T-helper 17 cell (primary cell): ENCODE measurements at places on chromosomes 6 and 20.

DNA sequence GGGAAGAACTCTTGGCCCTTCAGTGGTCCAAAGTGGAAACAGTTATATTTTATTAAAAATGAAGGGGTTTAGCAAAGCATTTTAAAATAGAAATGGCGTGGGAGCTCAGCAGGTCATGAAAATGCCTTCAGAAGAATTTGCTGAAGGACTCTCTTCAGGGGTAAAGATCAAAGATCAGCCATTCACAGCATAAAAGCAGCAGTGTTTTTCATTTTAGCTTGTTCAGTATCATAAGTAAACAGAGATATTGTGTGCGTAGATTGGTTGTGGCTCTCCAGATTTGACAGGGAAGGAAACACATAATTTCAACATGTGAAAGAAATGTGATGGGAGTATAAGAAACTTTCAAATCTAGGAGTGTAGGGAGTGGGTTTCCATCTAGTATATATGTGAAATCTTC is 519.2 kb upstream of the MAP3K7 start:
- no peak for DNase-seq

GRCh38 chr20:62377615-62378178 is 9.2 kb upstream of the RPS21 start:
- no peak for DNase-seq

DNA sequence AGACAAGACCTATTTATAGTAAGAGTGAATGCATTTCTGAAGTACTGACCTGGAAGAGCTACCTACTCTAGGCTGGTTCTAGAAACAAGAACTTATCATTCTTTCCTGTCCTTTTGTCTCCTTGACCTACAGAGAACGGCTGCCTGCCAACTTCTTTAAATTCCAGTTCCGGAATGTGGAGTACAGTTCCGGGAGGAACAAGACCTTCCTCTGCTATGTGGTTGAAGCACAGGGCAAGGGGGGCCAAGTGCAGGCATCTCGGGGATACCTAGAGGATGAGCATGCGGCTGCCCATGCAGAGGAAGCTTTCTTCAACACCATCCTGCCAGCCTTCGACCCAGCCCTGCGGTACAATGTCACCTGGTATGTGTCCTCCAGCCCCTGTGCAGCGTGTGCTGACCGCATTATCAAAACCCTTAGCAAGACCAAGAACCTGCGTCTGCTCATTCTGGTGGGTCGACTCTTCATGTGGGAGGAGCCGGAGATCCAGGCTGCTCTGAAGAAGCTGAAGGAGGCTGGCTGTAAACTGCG is 8.3 kb downstream of the APOBEC2 start:
- DNase-seq: no peak

GRCh38 chr20:21393816-21394519 is 3.4 kb downstream of the NKX2-4 start:
- no peak for DNase-seq

- no peak for DNase-seq
These were observed 733.9 kb upstream of the CHD6 start for GRCh38 chr20:42352096-42352495.

DNA sequence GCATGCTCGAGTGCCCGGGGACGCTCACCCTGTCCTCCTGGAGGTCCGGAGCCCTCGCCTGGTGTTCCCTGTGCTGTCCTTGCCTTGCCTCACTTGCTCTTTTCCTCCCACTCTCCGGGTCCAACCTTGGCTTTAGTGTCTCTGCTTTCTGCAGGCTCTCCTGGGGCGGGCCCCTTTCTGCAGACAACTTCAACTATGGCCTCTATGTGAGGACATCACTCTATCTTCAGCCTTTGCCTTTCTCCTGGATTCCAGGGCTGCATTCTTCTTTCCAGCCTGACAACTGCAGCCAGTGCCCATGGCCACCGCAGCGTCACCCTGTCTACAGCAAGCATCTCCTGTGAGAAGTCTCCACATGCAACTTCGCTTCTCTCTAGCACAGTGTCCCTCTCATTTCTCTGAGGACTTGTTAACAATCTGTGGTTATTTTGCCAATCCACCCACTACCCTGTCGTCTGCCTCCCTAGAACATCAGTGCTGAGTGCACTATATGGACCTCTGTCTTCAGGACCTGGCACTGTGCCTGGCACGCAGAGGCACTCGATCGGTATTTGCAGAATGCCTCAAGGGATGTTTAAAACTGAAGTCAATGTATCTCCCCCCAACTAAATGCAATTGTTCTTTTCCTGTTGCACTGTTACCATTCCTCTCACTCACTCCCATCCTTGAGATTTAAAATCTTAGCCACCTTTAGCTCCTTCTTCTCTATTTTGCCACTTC is 35.9 kb downstream of the FOXC1 start:
- no peak for DNase-seq
